ENCODE measurements at places on chromosomes 2 and 18.

DNA sequence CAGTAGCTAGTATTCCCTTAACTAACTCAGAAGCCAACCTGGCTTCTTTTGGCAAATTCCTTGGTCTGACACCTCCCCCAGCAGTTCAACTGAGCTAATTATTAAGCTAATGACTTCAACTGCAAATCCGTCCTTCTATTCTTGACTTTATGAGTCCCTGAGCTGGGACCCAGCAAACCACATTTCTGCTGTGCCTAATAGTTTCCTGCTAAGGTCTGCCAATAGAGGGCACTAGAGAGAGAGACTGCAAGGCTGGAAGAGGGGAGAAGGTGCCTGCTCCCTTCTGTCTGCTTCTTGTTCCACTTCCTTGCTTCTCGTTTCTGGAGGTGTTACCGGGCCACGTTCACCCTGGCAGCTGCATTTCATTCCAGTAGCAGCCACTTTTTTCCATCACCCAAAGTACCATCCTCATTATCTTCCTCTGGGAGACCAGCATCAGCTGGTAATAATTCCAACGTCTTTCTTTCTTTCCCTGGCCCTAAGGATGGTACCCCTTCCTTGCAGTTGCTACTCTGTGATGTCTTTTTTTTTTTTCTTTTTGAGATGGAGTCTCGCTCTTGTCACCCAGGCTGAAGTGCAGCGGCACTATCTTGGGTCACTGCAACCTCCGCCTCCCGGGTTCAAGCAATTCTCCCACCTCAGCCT, 352.0 kb downstream of the TNS1 start:
- DNase-seq: peak; percentile 58

- DNase-seq: peak; percentile 44
Measured at GRCh38 chr2:34096562-34097171, 497.6 kb upstream of the FAM98A start.

GRCh38 chr2:164917296-164917903, 37.9 kb downstream of the SLC38A11 start:
- DNase-seq: peak; percentile 78

DNA sequence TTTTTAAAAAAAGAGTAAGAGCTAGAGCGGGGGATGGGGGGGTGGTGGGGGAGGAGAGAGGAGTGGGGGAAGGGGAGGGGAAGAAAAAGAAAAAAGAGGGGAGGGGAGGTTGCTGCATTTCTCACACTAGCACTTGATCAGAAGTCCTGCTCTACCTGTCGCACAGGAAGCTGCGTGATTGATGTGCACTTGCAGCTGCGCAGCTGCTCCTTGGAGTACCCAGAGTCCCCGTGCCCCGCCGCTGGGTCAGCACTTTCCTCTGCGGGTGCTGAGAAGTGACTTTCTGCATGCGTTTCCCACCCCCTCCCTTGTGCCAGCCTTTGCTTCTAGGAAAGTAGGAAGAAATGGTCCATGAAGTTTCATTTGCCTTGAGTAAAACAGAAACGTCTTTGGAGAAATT, 297.3 kb downstream of the ETAA1 start:
- no peak for DNase-seq

DNA sequence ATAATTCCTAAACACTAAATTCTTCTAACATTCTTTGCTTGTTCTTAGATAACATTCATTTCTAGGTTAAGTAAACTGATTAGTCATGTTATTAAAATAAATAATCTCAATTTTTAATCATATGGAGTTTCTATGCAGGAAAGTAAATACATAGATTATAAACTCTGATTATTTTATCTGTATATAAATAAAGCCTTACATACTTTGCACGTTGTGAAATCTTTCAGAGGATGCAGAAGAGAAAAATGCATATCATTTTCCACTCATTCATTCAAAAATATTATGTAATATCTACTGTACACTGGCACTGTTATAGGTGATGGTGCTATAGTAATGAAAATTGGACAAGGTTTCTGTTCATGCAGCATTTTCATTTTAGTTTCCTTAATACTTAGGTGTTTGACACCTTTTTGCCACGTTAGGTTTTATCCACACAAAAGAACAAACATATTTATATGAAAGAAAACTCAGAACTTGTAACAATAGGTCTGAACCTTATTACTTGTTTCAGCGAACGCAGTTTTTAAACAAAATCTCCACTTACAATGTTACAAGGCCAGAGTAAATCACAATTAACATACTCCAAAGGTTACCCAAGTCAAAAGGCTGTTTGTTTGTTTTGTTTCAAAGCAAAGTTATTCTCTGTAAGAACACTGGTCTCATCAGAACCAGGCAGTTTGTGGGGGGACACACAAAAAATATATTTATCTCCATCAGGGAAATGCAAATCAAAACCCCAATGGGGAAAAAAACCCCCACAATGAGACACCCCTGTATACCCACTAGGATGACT, 27.4 kb downstream of the ADAM17 start:
- DNase-seq: peak; percentile 23

DNA sequence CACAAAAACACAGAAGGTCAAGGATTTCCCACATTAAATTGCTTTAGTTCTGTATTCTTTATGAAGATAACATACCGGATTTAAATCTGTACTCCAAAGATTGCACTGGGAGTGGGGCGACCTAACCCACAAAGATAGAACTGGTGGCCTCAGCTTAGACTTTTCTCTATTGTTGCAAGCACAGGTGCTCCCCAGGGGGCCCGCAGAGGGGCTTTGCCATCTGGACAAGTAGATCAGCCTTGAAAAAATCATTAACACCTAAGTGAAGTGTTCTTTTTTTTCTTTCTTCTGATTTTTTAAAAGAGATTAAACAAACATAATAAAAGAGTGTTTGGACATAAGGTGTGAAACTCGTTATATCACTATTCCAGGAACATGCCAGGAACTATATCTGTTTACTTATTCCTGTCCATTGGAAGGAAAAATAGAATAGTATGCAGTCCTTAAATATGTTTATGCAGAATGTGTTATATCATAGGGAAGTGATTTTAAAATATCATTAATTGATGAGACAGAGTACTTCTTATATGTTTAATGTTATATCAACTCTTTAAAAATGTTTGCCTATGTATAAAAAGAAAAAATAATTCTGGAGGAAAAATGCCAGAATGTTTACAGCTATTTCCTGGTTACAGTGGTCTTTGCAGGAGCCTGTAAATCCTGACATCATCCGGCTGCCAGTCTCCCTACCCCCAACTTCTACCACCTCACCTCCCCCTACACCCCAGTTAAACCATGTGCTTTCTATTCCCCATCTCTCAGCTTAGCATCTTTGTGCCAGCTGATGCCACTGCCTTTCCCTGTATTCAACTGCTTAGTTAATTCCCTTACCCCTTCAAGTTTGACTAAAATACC, 679.2 kb downstream of the CNTNAP5 start:
- no peak for DNase-seq

GRCh38 chr2:9412781-9413180, 10.5 kb downstream of the ITGB1BP1 start:
- DNase-seq: peak; percentile 53

- no peak for DNase-seq
Measured at GRCh38 chr2:27795868-27796277, 24.4 kb downstream of the MRPL33 start.

GRCh38 chr2:73081181-73081671, 9.7 kb upstream of the SFXN5 start:
- DNase-seq: no peak

DNA sequence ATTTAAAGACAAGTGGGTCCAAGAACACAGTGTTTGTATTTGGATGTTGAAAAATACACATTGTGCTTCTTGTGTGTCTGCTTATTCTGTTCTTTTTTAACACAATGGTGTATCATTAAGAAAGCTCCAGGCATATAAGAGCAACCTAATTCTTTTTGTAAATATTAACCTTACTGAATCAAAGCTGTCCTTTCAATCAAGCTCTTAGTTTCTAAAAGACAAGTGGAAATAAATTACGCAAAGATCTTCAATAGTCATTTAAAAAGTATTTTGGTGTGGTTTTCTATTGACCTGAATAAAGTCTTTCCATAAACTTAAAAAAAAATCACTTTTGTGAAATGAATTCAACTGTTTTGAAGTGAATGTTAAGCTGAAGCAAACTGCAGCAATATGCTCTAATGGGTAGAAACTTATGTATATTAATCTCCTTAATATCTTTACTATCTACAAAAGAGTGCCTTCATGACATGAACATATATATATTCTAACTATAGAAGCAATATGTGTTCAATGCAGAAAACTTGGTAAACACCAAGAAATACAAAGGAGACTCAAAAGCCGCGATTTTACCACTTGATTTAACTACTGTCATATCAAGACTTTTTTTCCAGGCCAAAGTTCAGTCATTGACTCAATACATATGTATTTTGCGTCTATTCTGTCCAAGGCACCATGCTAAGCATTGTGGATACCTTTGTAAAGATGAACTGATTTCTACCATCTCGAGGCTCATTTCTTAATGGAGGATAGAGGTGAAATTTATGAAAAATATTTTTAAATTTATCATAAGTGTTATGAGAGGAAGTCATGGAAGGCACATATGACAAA, 97.7 kb downstream of the ARHGAP15 start:
- no peak for DNase-seq

- DNase-seq: no peak
Measured at GRCh38 chr2:234994438-234995321, 42.9 kb downstream of the SH3BP4 start.

DNA sequence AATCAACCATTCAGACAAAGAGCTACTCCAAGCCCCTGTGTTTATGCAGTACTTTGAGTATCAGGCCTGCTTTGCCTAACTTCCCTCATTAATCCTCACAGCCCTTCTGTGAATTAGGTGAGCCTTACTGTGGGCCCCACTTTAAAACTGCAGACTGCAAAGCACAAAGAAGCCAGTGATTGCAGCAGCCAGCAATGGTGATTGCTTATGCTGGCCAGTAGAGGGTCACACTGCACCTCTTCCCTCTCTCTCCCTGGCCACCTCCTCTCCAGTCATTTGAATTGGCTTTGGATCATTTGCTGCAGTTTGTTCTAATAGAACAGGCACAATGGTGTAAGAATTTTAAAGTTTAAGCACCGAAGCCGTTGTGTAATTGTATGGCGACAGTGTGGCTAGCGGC, 229.9 kb downstream of the AGPS start:
- no peak for DNase-seq

- DNase-seq: no peak
Measured at GRCh38 chr2:105582952-105583660, 161.6 kb upstream of the NCK2 start.

DNA sequence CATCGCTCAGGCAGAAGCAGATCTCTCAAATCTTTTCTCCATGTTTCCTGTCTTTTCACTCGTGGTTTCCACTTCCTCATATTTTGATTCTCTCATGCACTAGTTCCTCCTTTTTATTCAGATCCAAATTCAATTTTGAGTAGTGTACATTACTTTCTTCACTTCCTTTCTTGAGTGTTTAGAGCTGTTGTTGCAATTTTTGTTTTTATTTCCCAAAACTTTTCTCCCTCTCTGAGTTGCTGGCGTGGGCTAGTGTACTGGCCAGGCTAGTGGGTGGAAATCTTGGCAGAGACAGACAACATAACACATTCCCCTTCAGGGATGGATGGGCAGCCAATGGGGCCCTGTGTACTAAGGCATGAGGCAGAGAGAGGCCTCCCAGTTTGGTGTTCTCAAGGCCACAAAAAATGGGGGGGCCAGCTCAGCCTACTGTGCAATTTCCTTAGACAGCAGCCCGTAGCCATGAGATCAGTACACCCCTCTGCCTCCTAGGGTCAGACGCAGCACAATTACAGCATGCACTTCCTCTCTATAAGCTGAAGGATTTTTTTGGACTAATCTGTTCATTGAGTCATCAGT, 145.1 kb upstream of the PID1 start:
- peak; percentile 89 for DNase-seq

DNA sequence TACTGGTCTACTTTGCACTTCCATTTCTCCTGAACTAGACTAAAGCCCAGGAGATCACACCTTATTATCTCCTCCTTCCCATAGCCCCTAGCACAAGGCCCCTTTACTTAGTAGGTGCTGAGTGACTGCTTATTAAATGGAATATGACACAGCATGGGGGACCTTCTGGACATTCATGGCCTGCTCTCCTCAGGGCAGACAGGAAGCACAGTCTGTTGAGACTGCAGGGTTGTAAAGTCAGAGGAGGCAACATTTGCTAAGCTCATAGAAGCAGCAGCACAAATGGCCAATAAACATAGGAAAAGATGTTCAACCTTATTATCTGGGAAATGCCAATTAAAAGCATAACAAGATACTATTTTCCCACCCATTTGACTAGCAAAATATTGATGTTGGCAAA, 75.3 kb downstream of the DNMT3A start:
- DNase-seq: no peak

GRCh38 chr2:70928366-70928765, 7.3 kb upstream of the ATP6V1B1 start:
- no peak for DNase-seq

DNA sequence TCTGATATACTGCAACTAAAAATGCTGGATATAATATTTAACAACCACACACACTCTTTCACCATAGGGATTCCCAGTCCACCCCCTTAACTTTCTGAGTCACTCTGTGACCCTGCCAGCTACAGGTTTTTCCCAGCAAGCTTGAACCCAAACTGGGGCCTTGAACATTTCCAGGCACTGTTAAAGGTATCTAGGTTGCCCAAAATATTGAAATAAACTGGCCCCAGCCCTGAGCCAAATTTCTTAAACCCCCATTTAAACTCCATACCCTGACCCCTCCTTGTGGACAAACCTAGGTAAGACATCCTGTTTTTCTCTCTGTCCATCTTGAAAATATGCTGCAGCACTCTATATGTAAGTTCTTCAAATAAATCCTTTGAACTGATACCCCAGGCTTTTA, 19.7 kb upstream of the DCTN1 start:
- DNase-seq: peak; percentile 21

- DNase-seq: peak; percentile 2
Measured at GRCh38 chr2:16861530-16861929, 195.9 kb upstream of the CYRIA start.

DNA sequence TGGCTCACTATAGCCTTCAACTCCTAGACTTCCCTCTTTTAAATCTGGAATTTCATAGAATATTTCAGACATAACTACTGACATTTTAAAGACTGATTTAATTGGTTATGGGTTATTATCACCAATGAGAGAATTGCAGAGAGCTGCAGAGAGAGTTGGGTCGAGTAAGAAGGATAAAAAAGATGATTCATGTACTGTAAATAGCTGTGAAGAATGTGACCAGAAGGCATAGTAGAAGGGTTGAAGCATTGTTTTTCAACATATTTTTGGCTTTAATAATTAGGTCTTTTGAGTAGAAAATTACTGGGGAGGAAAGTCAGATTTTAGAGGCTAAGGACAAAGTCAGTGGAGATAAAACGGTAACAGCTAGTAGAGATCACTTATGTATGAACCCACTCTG, 503.2 kb upstream of the SLC8A1 start:
- peak; percentile 0 for DNase-seq
